ENCODE measurements at places on chromosomes 4 and X.

DNA sequence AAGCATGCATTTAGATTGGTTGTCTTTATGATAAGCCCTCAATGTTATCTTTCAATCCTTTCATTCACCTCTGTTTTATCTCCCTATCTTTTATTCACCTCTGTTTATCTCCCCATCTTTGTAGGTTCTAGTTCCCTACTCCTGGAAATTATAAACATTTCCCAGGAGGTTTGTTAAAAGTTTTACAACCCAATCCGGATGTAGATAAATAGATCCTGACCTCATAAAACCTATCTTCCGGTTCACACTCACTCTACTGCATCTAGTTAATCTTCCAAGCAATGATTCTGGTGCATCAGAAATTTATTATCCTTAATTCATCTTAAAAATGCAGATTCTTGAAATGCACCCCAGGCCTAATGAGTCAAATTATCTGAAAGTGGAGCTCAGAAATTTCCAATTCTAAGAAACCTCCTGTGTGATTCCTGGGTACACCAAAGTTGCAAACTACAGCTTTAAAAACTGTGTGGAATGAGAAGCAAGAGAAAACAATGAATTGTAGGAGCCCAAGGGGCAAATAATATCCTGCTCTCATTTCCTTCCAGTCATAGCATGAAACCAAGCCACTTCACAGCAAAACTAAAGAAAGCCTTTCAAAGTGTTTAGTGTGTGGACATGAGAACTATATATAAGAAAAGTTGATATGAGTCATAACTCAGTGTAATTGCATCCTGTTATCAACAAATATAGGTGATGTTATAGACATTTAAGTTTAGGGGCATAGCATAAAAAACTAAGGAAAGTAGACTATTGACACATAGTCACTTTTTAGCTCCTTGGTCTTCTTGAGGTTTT, 51.1 kb upstream of the UGT8 start:
- no peak for DNase-seq

- peak; percentile 37 for DNase-seq
These were observed 84.6 kb downstream of the FBXO8 start for GRCh38 chr4:174198828-174199227.

GRCh38 chrX:37405956-37406355, 56.8 kb downstream of the PRRG1 start:
- DNase-seq: peak; percentile 44

DNA sequence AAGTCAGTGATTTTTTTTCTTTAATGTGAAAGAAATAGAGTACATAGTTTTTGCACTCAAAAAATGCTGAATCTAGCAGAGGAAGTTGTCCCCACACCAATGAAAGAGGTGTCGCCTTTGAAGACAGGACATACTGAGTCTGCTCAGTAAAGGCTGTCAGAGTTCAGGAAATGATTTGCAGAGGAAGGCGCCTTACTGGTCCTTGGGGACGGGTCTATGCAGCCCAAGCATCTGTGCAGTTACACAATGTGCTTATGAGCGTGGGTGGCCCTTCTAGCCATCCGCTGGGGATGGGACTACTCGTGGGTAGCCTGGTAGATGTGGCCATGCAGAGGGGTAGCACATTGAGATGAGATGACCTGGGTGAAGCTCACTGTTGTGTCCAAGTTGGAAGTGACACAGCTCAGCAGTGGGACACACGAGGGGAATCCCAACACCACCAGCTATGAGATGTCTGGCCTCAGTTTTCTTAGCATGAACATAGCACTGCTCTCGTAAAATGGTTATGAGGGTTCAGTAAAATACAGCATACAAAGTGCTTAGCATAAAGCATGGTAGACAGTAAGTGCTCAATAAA, 116.5 kb upstream of the RBPJ start:
- no peak for DNase-seq

- no peak for DNase-seq
These were observed 36.9 kb downstream of the CCDC158 start for GRCh38 chr4:76384052-76384451.

DNA sequence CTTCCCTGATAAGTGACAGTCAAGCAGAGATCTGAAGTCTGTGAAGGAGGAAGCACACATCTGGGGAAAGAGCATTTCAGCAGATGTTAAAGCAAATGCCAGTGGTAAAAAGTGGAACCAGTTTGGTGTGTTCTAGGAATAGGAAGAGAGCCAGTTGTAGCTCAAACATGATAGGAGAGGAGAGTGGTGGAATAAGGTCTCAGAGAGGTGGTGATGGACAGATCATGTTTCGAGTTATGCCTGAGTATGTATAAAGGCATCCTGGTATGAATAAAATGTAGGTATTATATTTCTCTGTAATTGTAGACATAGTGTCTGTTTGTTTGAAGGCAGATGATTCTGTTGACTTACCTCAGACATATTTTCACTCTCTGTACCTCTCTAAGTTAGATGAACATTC, 89.1 kb downstream of the LARP7 start:
- no peak for DNase-seq

DNA sequence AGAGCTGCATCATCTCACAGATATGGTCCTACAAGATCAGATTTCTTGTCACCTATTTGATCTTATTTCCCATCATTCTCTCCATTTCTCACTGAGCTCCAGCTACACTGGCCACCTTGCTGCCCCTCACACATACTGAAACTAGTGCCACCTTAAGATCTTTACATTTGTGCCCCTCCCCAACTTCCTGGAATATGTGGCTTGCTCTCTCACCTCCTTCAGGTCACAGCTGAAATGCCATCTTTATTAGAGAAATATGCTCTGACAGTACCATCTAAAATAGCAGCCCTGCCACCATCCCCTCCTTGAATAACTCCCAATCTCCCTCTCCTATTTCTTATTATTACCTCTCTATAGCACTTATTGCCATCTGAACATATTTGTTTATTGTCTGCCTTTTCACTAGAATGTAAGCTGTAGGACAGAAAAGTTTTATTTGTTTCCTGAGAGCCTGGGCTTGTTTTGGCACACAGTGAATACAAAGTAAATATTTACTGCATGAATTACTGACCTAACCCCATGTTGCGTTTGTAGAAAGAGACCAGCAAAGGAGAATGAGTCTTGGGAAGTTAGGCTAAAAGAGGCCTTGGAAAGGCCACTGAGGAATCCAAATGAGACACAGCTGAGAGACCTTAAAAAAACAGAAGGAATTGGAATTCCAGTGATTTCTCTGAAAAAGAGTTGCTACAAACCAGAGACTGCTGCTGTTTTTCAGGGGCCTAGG, 22.7 kb downstream of the DYNLT3 start:
- DNase-seq: no peak

DNA sequence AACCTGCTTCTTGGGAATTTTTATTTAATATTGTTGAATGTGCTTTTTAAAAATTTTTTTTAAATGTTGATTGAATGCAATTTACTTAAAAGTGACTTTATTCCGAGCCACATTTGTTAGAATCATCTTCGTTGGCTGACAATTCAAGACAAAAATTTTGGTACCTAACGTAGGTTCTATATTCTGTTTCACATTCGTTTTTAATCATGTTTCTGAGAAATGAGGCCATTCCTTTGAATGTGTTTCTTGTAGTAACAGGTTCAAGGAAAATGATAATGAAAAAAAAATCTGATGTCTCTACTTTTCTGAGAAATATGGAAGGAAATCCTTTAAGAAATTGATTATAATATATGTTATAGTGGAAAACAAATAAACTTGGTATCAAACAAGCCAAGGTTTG, 92.3 kb upstream of the DCLK2 start:
- DNase-seq: no peak

GRCh38 chr4:143291314-143291713, 45.4 kb upstream of the GAB1 start:
- no peak for DNase-seq

DNA sequence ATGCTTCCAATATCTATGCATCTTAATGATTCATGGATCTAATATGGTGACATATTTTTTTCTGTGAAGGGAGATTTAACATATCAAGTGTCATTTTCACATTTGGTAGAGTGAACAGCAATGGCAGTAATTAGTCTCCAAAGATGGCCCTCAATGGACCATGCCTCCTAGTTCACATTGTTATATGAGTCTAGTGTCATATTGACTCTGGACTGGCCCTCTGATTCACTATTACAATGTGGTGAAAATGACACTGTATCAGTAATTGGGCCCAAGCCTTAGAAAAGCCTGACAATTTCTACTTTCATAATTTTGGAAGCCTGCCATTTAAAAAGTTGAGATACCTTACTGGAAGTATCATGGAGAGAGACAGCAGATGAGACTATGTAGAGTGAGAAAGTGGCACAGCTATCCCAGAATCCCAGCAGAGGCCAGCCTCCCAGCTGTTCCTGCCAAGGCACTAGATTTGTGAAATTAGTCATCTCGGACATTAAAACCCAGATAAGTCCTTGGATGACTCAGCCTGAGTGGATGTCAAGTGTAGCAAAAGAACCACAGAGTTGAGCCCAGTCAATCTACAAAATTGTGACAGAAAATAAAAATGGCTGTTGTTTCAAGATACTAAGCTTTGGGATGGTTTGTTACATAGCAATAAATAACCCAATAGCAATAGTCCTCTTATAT, 68.4 kb downstream of the ARHGEF38 start:
- DNase-seq: no peak

GRCh38 chrX:8565729-8566128, 101.1 kb downstream of the VCX3B start:
- no peak for DNase-seq

- no peak for DNase-seq
These were observed 127.9 kb downstream of the IL13RA2 start for GRCh38 chrX:114889481-114889880.
